ENCODE measurements at places on chromosomes 2 and 18. TPM values are rescaled to one million over a fixed set of nuclear protein-coding genes. Genes with fewer than 3 reads are reported as not detected.

GRCh38 chr2:197037863-197038398, 111.4 kb upstream of the PGAP1 start:
- no peak overlapping the region for H3K27ac ChIP-seq
- H3K36me3 ChIP-seq: no peaks in the 10 kb centered on the region
- H3K4me1 ChIP-seq: peaks cover 8% of the 10 kb centered on the region
- H3K4me3 ChIP-seq: no peak overlapping the region
- no peak for DNase-seq

DNA sequence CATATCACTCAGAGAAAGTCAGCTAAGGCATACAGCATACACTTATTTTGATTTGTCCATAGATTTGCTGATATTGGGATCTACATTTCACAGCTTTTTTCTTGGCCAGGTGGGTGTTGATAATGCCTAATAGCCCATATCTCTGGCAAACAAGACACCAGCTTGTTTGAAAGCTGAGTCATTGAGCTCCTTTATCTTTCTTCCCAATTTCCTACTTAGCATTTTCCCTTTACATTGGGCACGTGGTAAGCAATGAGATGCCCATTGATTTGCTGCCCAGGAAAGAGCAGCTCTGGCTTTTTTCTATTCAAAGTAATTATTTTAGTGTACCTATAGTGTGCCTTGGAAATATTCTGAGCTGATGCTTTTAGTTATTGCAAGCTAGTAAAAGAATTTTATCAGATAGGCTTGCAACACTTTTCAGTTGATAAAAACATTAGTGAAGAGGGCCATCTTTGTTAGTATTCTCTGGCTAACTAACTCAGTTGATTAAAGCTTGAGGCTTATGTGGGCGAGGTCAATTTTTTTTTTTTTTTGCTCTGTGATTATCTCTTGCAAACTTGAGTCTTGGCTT, 79.6 kb downstream of the OSBPL6 start:
- peaks cover 5% of the 10 kb centered on the region for H3K4me1 ChIP-seq
- H3K4me3 ChIP-seq: no peak overlapping the region
- DNase-seq: no peak
- no peak overlapping the region for H3K27ac ChIP-seq
- H3K36me3 ChIP-seq: no peaks in the 10 kb centered on the region

GRCh38 chr2:126700677-126701076, 44.7 kb downstream of the GYPC start:
- peaks cover 12% of the 10 kb centered on the region for H3K4me1 ChIP-seq
- H3K36me3 ChIP-seq: peaks cover 17% of the 10 kb centered on the region
- H3K27me3 ChIP-seq: no peaks in the 10 kb centered on the region
- no peak overlapping the region for H3K4me3 ChIP-seq
- H3K27ac ChIP-seq: peak overlapping the region; percentile 25

DNA sequence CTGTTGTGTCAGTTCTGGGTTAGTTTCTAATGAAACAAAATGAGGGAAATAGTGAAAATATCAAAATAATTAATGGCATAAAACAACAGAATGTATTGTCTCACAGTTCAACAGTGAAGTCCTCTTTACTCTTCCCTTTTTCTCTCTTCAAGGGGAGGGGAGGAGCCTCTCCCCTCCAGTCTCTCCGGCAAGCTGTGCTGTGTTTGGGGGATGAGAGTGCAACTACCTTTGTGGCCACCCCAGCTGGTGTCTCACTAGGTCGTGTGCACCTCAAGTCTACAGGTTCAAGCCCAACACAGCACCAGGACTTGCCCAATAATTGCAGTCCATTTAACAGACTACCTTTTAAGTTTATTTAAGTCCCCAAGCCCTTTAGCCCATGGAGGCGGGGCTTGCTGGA, 271.7 kb upstream of the DOK6 start:
- no peak overlapping the region for H3K27ac ChIP-seq
- no peaks in the 10 kb centered on the region for H3K4me1 ChIP-seq
- no peak overlapping the region for H3K4me3 ChIP-seq
- H3K27me3 ChIP-seq: no peaks in the 10 kb centered on the region
- DNase-seq: no peak
- H3K36me3 ChIP-seq: no peaks in the 10 kb centered on the region

DNA sequence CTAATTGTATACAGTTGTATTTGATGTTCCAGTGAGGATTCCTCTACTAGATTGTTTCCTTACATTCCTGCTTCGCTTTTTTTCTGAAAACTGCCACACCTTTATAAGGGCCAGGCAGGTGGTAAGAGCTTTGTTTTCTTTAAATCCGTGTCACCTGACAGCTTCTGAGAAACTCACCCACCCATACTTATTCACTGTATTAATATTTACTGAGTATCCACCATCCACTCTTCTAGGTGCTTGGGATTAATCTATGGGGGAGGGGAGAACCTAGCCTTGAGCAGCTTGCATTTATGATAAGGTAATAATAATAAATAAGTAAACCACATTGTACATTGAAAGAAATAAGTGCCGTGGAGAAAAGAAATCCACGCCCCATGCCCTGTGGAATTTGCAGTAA, 174.7 kb upstream of the AGAP1 start:
- no peak overlapping the region for H3K4me3 ChIP-seq
- peak; percentile 43 for DNase-seq
- H3K27ac ChIP-seq: no peak overlapping the region
- no peaks in the 10 kb centered on the region for H3K36me3 ChIP-seq

The LHCGR gene
- not detected for total RNA-seq

GRCh38 chr18:28863396-28863795, 686.5 kb upstream of the CDH2 start:
- no peaks in the 10 kb centered on the region for H3K4me1 ChIP-seq
- DNase-seq: no peak
- H3K27me3 ChIP-seq: no peaks in the 10 kb centered on the region
- H3K4me3 ChIP-seq: no peak overlapping the region

- no peaks in the 10 kb centered on the region for H3K27me3 ChIP-seq
- no peaks in the 10 kb centered on the region for H3K4me1 ChIP-seq
- H3K36me3 ChIP-seq: no peaks in the 10 kb centered on the region
- H3K4me3 ChIP-seq: no peak overlapping the region
- DNase-seq: no peak
Observed at GRCh38 chr2:6441800-6442199, 423.9 kb downstream of the CMPK2 start.

- DNase-seq: peak; percentile 88
- no peaks in the 10 kb centered on the region for H3K36me3 ChIP-seq
- H3K27me3 ChIP-seq: no peaks in the 10 kb centered on the region
- no peak overlapping the region for H3K4me3 ChIP-seq
Observed at GRCh38 chr2:71882949-71883472, 264.7 kb downstream of the CYP26B1 start.

GRCh38 chr2:58974426-58974825, 733.3 kb upstream of the FANCL start:
- no peaks in the 10 kb centered on the region for H3K27me3 ChIP-seq
- no peak for DNase-seq
- no peak overlapping the region for H3K27ac ChIP-seq
- H3K4me1 ChIP-seq: no peaks in the 10 kb centered on the region
- no peaks in the 10 kb centered on the region for H3K36me3 ChIP-seq

DNA sequence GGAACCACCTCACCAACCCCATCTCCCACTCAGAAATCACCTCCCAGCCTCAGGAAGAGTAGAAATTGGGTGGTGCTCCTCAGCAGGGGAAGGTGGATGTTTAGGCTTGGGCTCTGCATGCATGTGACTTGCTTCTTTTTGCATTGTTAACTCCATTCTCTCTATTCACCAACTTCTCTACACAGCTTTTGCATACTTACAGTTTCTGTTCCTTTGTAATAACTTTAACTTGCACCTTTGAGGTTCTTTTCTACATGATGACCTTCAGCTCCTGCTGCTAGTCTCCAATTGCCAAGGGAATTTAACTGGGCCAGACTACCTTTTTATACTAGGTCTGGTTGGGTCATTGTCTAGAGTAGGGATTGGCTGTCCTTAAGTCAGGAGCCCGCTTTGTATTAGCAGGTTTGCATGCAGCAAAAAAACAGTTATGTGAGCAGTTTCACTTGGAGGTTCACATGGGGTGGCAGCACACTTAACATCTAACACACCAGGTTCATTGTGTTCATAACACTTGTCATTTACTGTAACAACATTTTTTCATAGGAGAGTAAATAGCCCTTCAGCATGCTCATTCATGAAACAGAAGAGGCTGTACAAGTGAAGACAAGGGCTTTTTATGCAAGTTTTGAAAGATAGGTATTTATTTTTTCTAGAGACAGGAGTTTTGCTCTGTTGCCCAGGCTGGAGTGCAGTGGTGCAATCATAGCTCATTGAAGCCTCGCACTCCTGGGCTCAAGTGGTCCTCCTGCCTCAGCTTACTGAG, 12.0 kb downstream of the MRPL35 start:
- peaks cover 70% of the 10 kb centered on the region for H3K36me3 ChIP-seq
- no peaks in the 10 kb centered on the region for H3K4me1 ChIP-seq
- no peak for DNase-seq
- H3K27ac ChIP-seq: no peak overlapping the region
- no peaks in the 10 kb centered on the region for H3K27me3 ChIP-seq

GRCh38 chr2:182729710-182730339, 13.8 kb downstream of the DNAJC10 start:
- no peak overlapping the region for H3K27ac ChIP-seq
- no peaks in the 10 kb centered on the region for H3K27me3 ChIP-seq
- no peak overlapping the region for H3K4me3 ChIP-seq

GRCh38 chr2:101386599-101387150, 628 bp downstream of the CREG2 start:
- no peaks in the 10 kb centered on the region for H3K36me3 ChIP-seq
- H3K27me3 ChIP-seq: no peaks in the 10 kb centered on the region
- peak overlapping the region; percentile 46 for H3K4me3 ChIP-seq
- no peak overlapping the region for H3K27ac ChIP-seq
- H3K4me1 ChIP-seq: peaks cover 18% of the 10 kb centered on the region

The GREB1 gene
- 35.4 TPM for total RNA-seq

DNA sequence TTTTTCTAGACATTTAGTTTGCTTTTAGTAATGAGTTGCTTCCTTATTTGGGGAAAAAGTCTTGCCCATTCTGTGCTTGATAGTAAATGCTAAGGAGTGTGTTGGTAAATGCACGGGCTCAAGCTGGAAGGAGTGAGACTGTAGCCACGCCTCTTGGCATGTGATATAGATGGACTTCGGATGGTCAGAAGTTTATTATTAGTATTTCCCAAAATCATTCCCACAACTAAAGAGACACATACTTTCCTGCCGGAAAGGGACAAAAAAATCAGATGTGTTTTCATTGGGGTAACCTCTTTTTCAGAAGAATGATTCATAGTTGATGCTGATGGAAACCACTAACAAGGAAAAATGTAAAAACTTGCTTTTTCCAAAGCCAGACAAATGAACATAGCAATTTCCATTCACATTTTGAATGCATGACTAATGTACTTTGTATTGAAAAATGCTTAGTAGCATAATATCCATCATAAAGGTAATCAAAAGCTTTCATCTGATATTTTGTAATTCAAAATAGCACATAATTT, 133.2 kb downstream of the ZNF532 start:
- no peaks in the 10 kb centered on the region for H3K36me3 ChIP-seq
- DNase-seq: no peak
- H3K4me3 ChIP-seq: no peak overlapping the region
- H3K27ac ChIP-seq: peak overlapping the region; percentile 66
- peaks cover 17% of the 10 kb centered on the region for H3K4me1 ChIP-seq
- H3K27me3 ChIP-seq: no peaks in the 10 kb centered on the region

The DIPK1C gene
- total RNA-seq: not detected

The TTR gene
- not detected for total RNA-seq

DNA sequence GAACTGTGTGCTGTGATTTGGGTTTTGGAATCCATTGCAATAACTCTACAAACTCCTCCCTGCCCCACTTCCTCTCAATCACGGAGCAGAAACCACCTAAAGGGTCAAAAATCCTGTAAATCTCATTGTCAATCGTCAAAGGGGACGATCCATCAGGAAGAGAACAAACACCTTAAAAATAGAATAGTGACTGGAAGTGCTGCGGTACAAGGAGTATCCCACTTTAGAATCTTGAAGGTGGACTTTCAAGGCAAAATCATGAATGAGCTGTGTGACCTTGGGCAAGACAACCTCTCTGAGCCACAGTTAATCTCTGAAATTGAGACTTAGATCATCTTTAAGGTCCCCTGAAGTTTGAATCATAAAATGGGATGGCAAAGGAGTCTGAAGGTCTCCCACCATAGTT, 5.9 kb downstream of the PMAIP1 start:
- H3K4me3 ChIP-seq: no peak overlapping the region
- H3K4me1 ChIP-seq: peaks cover 19% of the 10 kb centered on the region
- DNase-seq: no peak
- no peaks in the 10 kb centered on the region for H3K36me3 ChIP-seq
- H3K27ac ChIP-seq: no peak overlapping the region

The POTEJ gene
- total RNA-seq: not detected

GRCh38 chr18:22485808-22486244, 68.1 kb upstream of the CTAGE1 start:
- H3K36me3 ChIP-seq: no peaks in the 10 kb centered on the region
- H3K27ac ChIP-seq: no peak overlapping the region
- no peaks in the 10 kb centered on the region for H3K4me1 ChIP-seq
- no peaks in the 10 kb centered on the region for H3K27me3 ChIP-seq
- no peak overlapping the region for H3K4me3 ChIP-seq

The PCBP1 gene
- 210 TPM for total RNA-seq

- DNase-seq: no peak
- peaks cover 6% of the 10 kb centered on the region for H3K4me1 ChIP-seq
- H3K4me3 ChIP-seq: no peak overlapping the region
- H3K36me3 ChIP-seq: no peaks in the 10 kb centered on the region
- H3K27me3 ChIP-seq: no peaks in the 10 kb centered on the region
Observed at GRCh38 chr2:233056961-233057605, 3.1 kb upstream of the INPP5D start.

The CLEC4F gene
- total RNA-seq: 0.49 TPM

- no peak for DNase-seq
- H3K4me1 ChIP-seq: peaks cover 35% of the 10 kb centered on the region
- no peaks in the 10 kb centered on the region for H3K27me3 ChIP-seq
- no peak overlapping the region for H3K4me3 ChIP-seq
- H3K27ac ChIP-seq: no peak overlapping the region
Observed at GRCh38 chr2:191218292-191218898, 26.8 kb upstream of the MYO1B start.

- no peak overlapping the region for H3K4me3 ChIP-seq
- H3K36me3 ChIP-seq: no peaks in the 10 kb centered on the region
- no peaks in the 10 kb centered on the region for H3K27me3 ChIP-seq
- no peaks in the 10 kb centered on the region for H3K4me1 ChIP-seq
- no peak overlapping the region for H3K27ac ChIP-seq
Observed at GRCh38 chr18:3046216-3046808, 33.4 kb upstream of the LPIN2 start.

DNA sequence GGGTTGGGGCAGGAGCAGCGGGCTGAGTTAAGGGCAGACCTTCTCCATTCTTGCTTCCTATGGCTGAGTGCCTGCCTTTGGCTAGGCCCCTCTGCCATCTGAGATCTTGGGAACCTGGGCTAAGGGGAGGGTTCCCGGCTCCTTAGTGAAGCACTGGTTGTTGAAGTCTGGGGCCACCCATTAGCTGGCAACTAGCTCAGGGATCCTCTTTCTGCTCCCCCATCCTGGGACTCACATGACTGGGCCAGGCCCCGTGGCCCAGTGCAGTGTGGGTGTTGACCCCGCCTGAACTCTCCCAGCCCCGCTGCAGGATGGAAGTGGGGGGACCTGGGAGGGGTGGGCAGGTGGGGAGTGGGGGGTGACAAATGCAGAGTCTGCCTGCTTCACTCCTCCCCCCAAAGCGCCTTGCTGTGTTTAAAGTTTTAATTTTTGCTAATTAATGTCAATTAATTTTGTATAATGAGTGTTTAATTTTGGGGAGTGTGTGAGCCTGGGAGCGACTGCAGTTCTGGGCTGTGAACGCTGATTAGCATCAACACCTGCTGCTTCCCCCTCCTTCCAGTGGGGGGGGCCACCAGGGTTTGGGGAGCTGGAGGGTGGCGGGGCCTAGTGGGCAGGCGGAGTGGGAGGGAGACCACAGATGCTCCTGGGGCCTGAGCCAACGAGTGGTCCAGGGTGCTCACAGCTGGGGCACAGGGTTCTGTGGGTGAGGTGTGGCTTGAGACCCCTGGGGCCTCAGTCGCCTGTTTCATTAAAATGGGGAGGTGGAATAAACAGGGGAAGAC, 55.2 kb downstream of the EMX1 start:
- no peak overlapping the region for H3K27ac ChIP-seq
- H3K27me3 ChIP-seq: no peaks in the 10 kb centered on the region
- H3K4me3 ChIP-seq: no peak overlapping the region

The FEV gene
- total RNA-seq: not detected

Measured in vagina (tissue), 2 donors.